Omental fat pad (tissue), 4 donors: ENCODE measurements at places on chromosomes 7 and 10.

- no peak for DNase-seq
Measured at GRCh38 chr10:102652170-102652916, 8.1 kb downstream of the TRIM8 start.

- DNase-seq = no peak
Measured at GRCh38 chr10:114674346-114674745, 16.3 kb upstream of the ABLIM1 start.

- no peak for DNase-seq
Measured at GRCh38 chr7:125357676-125358455, 428.2 kb upstream of the POT1 start.

DNA sequence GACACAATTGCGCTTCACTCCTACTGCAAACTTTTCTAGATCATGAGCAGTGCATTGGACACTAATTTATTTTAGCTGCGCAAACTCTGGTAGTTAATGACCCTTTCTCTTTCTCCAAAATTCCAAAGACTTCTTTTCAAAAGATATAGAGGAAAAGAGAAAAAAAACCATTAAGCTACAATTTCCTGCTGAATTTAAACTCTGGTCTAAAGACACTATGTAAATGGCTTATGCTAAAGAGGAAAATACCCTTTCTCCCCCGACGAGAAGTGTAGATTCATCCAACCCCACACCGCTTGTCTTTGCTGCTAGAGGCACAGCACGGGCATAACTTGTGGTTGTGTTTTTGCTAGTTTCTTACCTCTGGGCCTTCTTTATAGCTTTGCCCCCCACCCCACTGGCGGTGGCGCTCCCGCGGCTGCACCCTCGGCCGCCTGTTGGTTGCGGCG, 84.1 kb downstream of the SNX10 start:
- no peak for DNase-seq

DNA sequence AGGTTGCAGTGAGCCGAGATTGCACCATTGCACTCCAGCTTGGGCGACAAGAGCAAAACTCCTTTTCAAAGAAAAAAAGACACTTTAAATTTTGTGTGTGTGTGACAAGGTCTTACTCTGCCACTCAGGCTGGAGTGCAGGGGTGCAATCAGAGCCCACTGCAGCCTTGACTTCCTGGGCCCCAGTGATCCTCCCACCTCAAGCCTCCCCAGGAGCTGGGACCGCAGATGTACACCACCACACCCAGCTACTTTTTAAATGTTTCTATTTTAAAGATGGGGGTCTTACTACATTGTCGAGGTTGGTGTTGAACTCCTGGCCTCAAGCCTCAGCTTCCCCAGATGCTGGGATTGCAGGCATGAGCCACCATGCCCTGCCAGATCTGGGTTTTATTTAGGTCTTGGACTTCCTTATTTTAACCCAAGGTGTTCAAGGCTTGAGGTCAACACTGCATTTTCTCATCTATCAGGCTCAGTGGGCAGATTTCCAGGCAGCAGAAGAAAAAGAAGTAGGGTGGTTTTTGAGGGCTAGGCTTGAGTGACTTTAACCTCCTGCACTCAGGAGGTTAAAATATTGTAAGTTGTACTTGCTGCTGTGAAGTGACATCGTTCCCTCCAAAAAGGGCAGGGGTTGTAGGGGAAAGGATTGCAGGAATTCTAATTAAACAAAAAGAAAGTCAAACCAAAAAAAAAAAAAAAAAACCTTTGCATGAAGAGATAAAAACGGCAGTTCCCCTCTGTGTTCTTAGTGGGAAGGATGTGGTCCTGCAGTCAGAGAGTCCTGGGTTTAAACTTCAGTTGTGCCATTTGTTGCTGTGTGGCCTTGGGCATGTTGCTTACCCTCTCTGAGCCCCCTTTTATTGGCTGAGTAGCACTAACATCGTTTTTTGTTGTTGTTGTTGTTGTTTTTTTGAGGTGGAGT, 71.5 kb downstream of the CARD11 start:
- no peak for DNase-seq

DNA sequence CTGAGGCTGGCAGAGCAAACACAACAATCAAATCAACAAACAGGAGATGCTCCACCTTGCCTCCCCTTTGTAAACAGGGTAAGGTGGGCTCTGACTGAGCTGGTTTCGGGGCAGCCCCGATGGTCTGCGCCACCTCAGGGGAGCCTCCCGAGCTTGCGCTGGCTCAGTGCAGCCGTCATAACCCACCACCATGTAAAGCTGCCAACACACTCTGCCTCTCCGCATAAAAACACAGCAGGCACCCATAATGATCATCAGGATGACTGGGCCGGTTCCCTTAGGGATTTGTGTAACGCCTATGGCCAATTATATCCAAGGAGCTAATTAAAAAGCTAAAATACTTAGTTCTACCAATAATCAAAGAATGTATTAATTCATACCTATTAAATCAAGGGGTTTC, 124.5 kb downstream of the PRPF18 start:
- no peak for DNase-seq

DNA sequence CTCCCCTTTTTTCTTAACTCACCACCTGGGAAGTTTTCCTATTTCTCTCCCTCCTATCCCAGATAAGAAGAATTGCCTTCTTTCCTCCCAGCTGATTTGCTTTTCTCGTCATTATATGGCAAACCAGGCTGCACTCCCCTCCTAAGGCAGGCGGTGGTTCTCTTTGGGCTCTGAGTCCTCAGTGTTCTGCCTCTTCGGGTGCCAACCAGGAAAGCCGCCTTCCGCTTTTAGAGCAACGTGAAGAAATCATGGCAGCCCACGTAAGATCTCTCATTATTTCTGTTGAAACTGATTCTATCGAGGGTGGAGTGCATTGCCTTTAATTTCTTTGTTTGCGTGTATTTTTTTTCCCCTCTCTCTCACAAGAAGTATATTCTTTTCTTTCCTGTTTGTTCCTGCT, 141.9 kb downstream of the CUX1 start:
- no peak for DNase-seq

GRCh38 chr7:90705391-90706071, 109.4 kb downstream of the CDK14 start:
- no peak for DNase-seq

DNA sequence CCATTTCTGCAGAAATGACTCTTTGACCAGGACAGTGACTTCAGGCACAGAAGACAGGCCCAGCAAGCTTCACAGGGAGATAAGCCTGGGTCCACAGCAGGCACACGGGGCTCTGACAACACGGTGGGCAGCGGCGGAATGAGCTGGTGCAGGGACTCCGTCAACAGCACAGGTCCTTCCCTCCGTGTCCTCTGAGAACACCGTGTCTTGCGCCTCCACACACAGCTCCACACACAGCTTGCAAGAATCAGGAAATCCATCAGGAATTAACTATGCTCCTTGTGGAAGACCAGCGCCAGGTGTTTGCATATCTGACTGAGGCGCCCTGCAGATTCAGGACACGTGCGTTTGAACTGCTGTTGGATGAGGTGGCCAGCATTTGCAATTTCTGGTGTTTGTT, 39.6 kb downstream of the TCERG1L start:
- DNase-seq = no peak

GRCh38 chr7:79880312-79880711, 254.3 kb upstream of the GNAI1 start:
- DNase-seq = no peak

- no peak for DNase-seq
Measured at GRCh38 chr7:39709768-39710311, 86.5 kb downstream of the RALA start.

DNA sequence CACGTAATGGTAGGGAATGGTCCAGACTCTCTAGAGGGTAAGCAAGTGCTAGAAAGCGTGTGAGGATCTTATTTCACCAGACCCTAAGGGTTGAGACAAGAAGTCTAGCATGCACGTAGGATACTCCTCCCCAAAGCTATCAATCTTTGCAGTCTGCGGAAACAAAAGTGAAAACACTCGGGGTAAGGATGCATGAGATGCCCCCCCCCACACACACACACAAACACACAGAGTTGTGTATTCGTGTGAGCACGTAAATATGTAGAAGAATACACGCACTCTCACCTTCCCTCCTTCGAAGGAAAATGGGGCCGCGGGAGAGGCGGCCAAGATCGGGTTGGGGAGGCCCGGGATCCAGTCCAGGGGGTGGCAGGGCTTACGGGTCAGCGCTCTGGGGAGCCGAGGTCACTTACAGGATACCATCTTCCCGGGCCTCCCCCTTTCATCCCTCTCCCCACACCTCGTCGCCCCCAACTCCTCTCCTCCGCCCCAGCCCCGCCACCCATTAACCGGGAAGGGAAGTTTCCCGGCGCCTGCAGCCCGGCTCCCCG, 455 bp downstream of the CUL2 start:
- no peak for DNase-seq

DNA sequence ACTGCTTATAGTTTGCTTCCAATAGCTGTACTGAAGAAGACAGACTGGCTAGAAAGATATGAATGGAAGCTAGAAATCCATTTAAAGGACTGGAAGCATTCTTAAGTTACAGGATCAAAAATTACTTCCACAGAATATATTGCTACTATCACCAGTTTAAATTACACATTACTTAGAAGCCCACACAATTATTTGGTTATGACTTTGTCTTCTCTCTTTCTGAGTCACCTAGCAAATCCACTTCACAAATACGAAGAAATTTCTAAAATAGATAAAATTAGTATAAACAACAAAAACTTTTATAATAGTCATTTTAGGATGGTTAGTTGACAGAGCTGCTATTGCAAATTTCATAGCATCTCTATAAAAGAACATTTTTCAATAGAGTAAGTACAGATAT, 108.1 kb downstream of the SNX13 start:
- DNase-seq = no peak

GRCh38 chr10:66828957-66829356, 96.9 kb upstream of the LRRTM3 start:
- DNase-seq = no peak

DNA sequence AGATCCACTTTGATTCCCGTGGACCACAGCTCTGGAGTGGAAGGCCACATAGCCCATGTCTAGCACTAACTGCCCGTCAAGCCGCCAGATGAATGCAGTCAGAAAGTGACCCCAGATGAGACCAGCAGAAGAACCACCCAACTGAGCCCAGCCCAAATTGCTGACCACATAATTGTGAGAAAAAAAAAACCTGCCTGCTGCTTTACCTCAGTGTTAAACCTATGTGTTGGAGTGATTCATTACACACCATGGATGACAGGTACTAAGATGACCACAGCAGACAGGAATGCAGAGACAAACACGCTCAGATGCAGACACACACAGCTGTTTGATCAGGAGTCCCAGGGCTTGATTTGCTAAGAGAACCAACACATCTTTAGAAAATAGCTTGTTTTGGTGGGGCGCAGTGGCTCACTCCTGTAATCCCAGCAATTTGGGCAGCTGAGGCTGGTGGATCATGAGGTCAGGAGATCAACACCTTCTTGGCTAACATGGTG, 168.1 kb upstream of the PPP2R2D start:
- DNase-seq = no peak

- DNase-seq = no peak
Measured at GRCh38 chr7:4209126-4209525, 473.0 kb upstream of the FOXK1 start.

DNA sequence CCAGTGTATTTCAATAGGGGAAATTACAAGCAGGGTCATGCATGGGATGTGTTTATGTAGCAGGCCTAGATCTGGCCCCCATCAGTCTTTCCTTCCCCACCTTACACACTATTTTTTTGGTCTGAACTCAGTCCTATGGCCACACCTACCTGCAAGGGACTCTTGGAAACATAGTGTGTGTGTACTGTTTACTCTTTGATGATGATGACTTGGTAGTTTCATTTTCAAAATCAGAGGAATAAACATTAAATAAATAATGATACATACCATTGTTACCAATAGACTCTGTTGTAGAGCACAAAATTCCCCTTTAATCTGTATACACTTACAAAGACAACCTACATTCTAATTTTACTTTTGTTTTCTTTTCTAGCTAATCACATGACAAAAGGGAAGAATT, 191.0 kb downstream of the ZEB1 start:
- no peak for DNase-seq

DNA sequence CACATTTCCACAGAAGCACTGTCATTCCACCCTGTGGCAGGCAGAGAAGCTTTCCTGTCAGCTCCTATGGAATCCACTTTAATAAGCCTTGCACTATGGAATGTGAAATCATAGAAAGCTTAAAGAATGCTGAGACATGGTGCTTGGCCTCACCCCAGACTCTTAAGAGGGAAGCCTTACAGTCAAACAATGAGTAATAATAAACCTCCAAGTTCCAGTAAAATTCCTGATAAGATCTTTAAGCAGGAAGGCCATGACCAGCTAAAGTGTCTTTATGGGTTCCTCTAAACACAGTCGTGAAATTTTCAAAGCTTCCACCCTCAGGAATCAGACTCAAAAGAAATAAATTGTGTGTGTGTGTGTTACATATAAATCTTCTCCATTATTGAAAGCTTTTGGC, 11.9 kb upstream of the TEX36 start:
- no peak for DNase-seq

DNA sequence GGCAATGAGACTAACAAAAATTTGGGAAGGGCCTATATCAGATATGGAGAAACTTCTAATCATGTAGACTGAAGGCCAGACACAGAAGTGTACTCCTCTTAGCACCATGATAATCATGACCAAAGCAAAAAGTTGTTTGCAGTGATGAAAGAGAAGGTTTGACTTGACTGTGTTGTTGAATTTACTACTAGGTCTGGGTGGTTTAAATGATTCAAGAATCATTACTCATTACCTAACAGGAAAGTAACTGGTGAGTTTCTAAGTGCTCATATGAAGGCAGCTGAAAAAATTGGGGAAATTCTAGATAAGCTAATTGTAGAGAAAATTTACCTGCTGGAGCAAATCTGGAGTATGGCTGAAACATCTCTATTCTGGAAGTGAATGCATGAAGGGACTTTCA, 451.5 kb upstream of the SORCS1 start:
- DNase-seq = no peak

DNA sequence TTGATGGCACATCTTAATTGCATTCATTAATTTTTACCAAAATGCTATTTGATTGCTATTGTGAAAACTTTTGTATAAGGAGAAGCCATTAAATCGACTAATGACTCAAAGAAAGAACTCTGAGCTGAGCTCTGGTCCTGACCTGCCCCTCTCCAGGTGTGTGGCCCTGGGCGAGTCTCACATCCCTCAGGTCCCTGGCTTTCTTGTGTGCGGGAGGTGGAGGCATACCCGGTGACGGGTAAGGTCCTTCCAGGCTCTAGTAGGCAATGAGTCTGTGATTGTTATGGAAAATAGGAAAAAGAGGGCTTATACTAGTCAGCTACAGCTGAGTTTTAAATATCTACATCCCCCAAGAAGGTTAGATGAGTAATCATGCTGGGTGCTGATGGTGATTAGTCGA, 248.1 kb downstream of the GATA3 start:
- DNase-seq = no peak

GRCh38 chr7:151314401-151314800, 27.2 kb upstream of the NUB1 start:
- DNase-seq = no peak

- no peak for DNase-seq
Measured at GRCh38 chr7:86130268-86130667, 513.4 kb upstream of the GRM3 start.

- no peak for DNase-seq
Measured at GRCh38 chr10:5985029-5985428, 7.7 kb upstream of the IL15RA start.
